ENCODE measurements at places on chromosomes 1 and 21. TPM values are rescaled to one million over a fixed set of nuclear protein-coding genes. Genes with fewer than 3 reads are reported as not detected.

Gene DHX9
- total RNA-seq = 180 TPM

Gene CCDC30
- 1.3 TPM for total RNA-seq

Gene GBP3
- 2.5 TPM for total RNA-seq

Gene ATAD3B
- 104 TPM for total RNA-seq

GRCh38 chr21:31334648-31335121 lies 9.4 kb downstream of the TIAM1 start:
- H3K4me3 ChIP-seq = 0 out of 2 replicates have a peak overlapping the region, but pooled peaks have one; percentile 9
- no peaks in the 10 kb centered on the region for H3K36me3 ChIP-seq
- H3K27me3 ChIP-seq = no peaks in the 10 kb centered on the region
- no peaks in the 10 kb centered on the region for H3K4me1 ChIP-seq
- no peak for DNase-seq

DNA sequence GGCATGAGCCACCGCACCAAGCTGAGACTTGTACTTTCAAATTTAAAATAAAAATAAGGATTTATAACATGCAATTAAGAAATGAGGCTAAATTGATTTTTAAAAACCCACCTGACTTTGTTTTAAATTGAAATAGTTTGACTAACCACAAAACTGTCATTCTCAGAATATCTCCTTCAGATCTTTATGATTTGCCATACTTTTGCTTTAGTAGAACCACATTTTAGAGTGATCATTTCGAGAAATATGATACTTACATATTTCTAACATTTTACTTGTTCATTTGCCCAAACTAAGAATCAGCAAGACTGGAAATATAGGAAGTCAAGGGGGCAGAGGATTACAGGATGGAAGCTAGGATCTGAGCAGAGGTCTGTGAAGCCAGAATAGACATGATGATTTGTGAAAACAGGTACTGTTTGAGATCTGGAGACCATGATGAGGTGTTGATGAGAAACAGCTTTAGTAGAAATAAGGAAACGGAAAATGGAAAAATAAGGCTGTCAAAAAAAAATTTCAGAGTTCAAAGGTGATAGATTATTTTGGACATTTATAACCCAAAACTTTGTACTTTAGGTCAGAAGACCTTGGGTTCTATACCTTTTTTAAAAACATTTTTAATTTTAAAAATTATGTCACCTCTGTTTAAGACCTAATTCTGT lies 44.8 kb downstream of the GIPC2 start:
- peaks cover 2% of the 10 kb centered on the region for H3K4me1 ChIP-seq
- H3K27me3 ChIP-seq = no peaks in the 10 kb centered on the region
- no peak overlapping the region for H3K4me3 ChIP-seq
- H3K27ac ChIP-seq = no peak overlapping the region
- no peak for DNase-seq

DNA sequence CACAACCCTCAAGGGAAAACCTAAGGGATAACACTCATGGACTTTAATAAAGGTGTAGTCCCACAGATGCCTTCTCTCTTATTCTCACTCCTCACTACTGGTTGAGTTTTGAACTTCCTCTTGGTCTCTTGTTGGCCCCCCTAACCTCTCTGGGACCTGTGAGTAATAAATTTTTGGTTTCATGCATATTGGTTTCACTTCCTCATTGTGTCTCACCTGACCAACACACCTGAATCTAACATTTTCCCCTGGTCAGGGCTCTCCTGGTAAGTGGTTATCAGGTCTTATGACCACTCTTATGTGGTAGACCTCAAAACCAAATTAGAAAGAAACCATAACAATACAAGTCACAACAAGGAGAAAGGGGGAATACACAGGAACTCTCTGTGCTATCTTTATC lies 60.5 kb upstream of the PRMT6 start:
- H3K36me3 ChIP-seq = no peaks in the 10 kb centered on the region
- no peaks in the 10 kb centered on the region for H3K27me3 ChIP-seq
- no peak overlapping the region for H3K4me3 ChIP-seq
- no peak overlapping the region for H3K27ac ChIP-seq

DNA sequence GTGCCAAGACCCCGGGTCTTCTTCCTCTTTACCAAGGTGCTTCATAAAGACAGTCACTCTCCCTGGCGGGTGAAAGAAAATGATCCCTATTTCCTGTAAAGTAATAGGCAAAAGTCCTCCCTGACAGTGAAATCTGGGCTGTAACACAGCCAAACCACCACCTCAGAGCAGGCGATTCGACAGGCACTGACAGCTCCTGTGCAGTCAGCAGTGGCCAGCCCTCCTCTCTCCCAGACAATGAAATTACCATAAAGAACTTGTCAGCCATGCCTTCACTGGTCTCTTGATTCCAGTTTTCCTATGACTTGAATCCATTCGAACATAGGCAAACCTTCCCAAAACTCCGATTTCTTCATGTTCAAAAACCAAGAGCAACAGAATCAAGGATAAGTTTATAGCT lies 492.2 kb upstream of the DAB1 start:
- no peaks in the 10 kb centered on the region for H3K4me1 ChIP-seq
- DNase-seq = no peak
- no peak overlapping the region for H3K4me3 ChIP-seq
- no peaks in the 10 kb centered on the region for H3K36me3 ChIP-seq
- H3K27me3 ChIP-seq = no peaks in the 10 kb centered on the region

- no peaks in the 10 kb centered on the region for H3K36me3 ChIP-seq
- H3K4me1 ChIP-seq = no peaks in the 10 kb centered on the region
- no peak overlapping the region for H3K27ac ChIP-seq
- no peaks in the 10 kb centered on the region for H3K27me3 ChIP-seq
- no peak overlapping the region for H3K4me3 ChIP-seq
Observed at GRCh38 chr1:13970631-13971247, 270.8 kb downstream of the PRDM2 start.

- DNase-seq = no peak
- no peak overlapping the region for H3K4me3 ChIP-seq
- no peaks in the 10 kb centered on the region for H3K4me1 ChIP-seq
- H3K27ac ChIP-seq = no peak overlapping the region
- no peaks in the 10 kb centered on the region for H3K36me3 ChIP-seq
Observed at GRCh38 chr1:44701141-44701573, 26.6 kb downstream of the ARMH1 start.

- H3K27ac ChIP-seq = no peak overlapping the region
- H3K4me1 ChIP-seq = no peaks in the 10 kb centered on the region
- DNase-seq = no peak
- no peak overlapping the region for H3K4me3 ChIP-seq
- no peaks in the 10 kb centered on the region for H3K27me3 ChIP-seq
Observed at GRCh38 chr1:198107091-198107501, 49.7 kb upstream of the NEK7 start.

DNA sequence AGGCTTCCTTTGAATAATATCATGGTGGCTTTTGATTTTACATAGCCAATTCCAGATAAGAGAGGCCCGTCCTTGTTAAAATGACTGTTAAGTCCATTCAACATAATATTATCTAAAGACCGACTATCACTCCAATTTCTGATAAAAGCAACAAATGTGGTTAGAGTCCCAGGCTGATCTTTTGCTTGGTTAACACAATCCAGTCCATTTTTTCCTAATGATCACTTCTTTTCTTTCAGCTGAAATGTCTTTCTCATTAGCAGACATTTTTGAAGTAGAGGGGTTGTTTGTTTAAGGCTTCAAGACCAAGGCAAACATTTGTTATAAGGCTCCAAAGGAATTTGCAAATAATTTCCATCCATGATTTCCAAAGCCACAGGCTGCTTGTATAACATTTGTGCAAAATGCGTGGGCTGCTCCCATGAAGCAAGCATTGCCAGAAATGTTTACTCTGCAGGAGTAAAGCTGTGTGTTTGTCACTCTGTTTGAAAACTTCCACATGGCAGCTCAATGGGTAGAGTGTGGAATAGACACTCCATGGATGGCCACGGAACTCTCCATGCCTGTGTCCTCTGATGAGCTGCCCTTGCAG lies 111.5 kb downstream of the PSMG1 start:
- no peaks in the 10 kb centered on the region for H3K36me3 ChIP-seq
- no peak overlapping the region for H3K27ac ChIP-seq
- H3K27me3 ChIP-seq = no peaks in the 10 kb centered on the region
- no peak overlapping the region for H3K4me3 ChIP-seq
- DNase-seq = no peak
- H3K4me1 ChIP-seq = no peaks in the 10 kb centered on the region

GRCh38 chr21:34983680-34984086 lies 65.4 kb downstream of the RUNX1 start:
- H3K4me3 ChIP-seq = no peak overlapping the region
- no peaks in the 10 kb centered on the region for H3K36me3 ChIP-seq
- no peaks in the 10 kb centered on the region for H3K4me1 ChIP-seq
- no peak for DNase-seq
- H3K27me3 ChIP-seq = no peaks in the 10 kb centered on the region

DNA sequence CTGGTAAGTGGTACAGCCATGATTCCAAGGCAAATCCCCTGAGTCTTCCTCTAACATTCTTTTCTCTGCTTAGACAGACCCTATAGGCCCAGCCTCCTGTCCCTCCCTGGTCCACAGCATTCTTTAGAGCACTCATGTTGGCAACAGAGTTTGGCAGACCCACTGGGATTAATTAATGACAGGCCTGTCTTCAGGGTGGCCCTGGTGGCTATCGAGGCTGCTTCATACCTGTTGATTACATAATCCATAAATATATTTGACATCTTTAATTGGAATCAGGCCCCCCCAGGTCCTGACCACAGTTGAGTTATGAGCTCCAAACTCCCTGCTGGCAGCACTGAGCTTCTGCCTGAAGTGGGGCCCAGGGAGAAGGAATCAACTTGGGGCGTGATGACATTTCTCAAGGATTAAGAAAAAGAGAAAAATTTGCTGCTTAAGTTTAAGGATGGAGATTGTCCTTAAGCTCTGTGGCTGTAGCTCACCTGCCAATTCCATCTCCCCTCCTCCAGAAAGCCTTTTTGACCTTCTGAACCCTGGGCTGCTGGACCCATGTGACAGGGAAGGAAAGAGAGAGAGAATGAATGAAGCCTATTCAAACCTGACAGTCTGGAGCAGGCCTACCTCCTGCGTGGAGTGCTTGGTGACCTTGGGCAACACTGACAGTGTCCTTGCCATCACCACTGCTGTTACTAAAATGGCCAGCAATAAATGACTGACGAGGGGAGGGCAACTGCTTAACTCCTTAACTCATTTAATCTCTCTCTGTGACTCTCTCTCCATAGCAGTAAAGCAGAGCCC lies 156.6 kb downstream of the TRABD2B start:
- H3K36me3 ChIP-seq = no peaks in the 10 kb centered on the region
- H3K27me3 ChIP-seq = peaks cover 7% of the 10 kb centered on the region
- no peak for DNase-seq
- H3K27ac ChIP-seq = no peak overlapping the region
- H3K4me1 ChIP-seq = no peaks in the 10 kb centered on the region

DNA sequence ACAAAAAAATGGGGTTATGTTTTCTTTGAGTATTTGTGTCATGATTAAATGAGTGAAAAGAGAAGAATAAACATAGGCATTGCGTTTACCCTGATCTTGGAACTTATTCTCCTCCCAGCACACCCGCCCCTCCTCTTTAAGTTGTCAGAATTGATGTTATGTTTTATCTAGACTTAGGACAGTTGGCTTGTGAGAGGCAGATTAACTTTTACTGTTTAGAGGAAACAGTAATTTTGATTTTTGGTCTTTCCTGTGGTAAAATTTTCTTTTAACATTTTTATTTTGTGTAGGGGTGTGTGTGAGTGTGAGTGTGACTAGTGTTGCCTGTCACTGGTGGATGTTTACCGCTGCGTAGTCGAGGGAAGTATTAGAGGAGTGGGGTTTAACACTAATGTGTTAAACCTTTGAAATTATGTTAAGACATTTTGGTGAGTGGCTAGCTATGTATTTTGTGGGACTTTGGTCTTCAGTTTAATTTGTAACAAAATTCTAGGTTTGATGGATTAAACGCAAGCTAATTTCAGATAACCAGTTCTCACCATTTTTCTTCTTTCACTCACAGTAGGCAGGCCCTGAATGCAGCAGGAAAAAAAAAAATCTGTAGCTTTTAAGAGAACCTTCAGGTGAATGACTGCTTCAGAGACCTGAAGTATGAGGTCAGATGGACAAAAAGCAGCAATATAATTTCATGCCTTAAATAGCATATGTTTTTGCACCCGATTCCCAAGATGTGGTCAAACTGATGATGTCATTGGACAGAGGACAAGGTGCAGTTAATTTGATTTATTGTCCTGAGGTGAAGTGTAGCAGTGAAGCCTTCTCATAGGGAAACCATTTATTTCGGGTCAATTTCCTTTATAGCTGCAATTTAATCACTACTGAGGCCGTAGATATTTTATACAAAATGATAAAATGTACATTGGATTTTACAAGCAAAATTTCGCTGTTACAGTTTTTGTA lies 2.7 kb downstream of the POU2F1 start:
- peak overlapping the region; percentile 89 for H3K27ac ChIP-seq
- DNase-seq = no peak
- no peaks in the 10 kb centered on the region for H3K27me3 ChIP-seq
- H3K4me3 ChIP-seq = peak overlapping the region; percentile 99
- H3K36me3 ChIP-seq = no peaks in the 10 kb centered on the region
- H3K4me1 ChIP-seq = peaks cover 33% of the 10 kb centered on the region

DNA sequence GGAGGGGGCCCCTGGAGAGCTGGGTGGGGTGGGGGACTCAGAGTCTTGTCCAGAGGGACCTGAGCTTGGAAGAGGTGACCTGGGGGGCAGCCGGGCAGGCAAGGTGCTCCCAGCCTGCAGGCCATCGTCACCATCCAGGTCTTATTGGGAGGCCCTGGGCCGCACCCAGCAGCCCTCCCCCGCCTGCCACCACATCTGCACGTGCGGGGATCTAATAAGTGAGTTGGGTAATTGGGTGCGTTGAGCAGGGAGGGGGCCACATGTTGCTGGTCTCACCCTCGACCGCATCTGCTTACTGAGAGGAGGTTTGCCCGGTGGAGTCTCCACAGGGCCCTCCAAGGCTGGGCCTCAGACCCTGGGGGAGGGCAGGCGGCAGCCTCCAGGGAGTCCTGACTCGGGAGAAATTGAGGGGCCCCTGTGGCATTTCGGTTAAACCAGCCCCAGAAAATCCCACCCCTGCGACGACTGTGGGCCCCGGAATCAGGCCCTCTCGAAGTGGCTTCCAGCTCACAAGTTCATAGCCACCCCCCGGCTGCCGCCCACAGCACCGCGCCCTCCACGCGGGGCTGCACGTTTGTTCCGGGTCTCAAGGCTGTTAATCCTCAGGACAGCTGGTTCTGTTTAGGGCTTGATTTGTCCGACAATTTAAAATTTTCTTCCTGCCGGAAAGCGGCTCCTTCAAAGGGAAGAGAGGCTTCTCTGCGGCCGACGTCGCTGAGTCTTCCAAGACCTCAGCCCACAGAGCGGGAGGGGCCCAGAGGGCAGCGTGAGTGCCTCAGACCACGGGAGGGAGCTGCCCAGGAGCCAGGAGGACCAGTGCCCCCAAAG lies 14.7 kb upstream of the COL6A2 start:
- DNase-seq = no peak
- H3K27ac ChIP-seq = no peak overlapping the region
- H3K4me1 ChIP-seq = no peaks in the 10 kb centered on the region
- no peak overlapping the region for H3K4me3 ChIP-seq

- no peak overlapping the region for H3K27ac ChIP-seq
- no peaks in the 10 kb centered on the region for H3K27me3 ChIP-seq
- no peak overlapping the region for H3K4me3 ChIP-seq
- DNase-seq = no peak
- H3K4me1 ChIP-seq = peaks cover 10% of the 10 kb centered on the region
- no peaks in the 10 kb centered on the region for H3K36me3 ChIP-seq
Observed at GRCh38 chr1:204115116-204115515, 36.7 kb downstream of the ETNK2 start.

- H3K27ac ChIP-seq = no peak overlapping the region
- no peaks in the 10 kb centered on the region for H3K36me3 ChIP-seq
- DNase-seq = no peak
- no peaks in the 10 kb centered on the region for H3K27me3 ChIP-seq
- H3K4me1 ChIP-seq = peaks cover 5% of the 10 kb centered on the region
- H3K4me3 ChIP-seq = no peak overlapping the region
Observed at GRCh38 chr1:41226815-41227434, 15.2 kb downstream of the SCMH1 start.

- H3K4me3 ChIP-seq = no peak overlapping the region
- DNase-seq = no peak
- no peaks in the 10 kb centered on the region for H3K27me3 ChIP-seq
- no peak overlapping the region for H3K27ac ChIP-seq
- H3K4me1 ChIP-seq = no peaks in the 10 kb centered on the region
Observed at GRCh38 chr1:108072776-108073175, 107.8 kb upstream of the VAV3 start.
